Right ventricle myocardium inferior (tissue), 1 donor: ENCODE measurements at places on chromosomes 11 and 22. TPM values are rescaled to one million over a fixed set of nuclear protein-coding genes. Genes with fewer than 3 reads are reported as not detected.

IGSF22 gene
- 1.4 TPM for total RNA-seq

GRCh38 chr11:95296165-95296564 is 65.2 kb upstream of the SESN3 start:
- no peak for DNase-seq

DUSP8 gene
- total RNA-seq = 10.5 TPM

OR4C5 gene
- not detected for total RNA-seq

- no peak for DNase-seq
Measured at GRCh38 chr11:80388536-80388935, 947.7 kb upstream of the TENM4 start.

DNA sequence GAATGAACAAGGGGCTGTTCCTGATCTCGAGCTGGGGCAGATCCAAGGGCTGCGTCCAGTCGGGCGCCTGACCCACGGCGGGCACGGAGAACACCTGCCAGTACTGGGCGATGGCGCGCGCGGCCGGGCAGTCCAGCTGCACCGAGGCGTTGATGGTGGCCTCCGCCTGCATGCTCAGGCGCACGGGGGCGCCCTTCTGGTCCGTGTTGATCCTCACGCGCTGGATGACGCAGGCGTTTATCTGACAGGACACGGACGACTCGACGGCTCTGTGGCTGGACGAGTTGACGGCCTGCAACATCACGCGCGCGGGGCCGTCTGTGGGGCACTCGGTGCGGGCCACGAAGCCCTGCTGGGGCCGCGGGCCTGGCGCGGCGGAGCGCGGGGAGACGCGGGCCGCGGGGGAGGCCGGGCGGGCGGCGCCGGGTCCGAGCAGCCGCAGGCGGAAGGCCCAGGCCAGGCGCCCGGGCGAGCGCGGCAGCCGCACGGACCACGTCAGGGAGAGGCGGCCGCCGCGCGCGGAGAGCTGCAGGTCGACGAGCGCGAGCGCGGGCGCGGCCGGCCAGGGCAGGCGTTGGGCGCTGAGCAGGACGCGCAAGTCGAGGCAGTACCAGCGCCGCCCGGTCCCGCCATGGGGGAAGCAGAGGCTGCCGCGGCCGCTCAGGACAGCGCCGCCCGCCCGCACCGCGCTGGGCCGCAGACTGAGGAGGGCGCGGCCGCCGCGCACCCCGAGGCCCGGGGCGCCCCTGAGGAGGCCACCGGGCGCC is 511 bp downstream of the PKDREJ start:
- peak; percentile 90 for DNase-seq

DNA sequence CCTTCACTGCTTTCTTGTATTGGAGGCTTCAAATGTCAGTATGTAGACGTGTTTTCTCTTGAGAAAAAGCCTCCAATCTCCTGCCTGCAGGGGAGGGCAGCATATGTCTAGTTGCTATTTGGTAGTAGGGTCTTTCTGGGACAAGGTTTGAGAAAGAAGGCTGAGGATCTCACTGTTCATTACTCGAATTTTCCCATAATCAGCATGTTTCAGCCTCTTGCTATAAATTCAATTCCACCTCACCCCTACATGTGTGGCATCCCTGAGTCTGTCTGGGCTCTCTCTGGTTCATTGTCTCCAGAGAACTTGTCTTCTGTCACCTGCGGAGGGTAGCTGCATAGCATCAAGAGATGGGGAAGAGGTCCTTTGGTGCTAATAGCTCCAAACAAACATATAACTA is 19.5 kb upstream of the CCDC83 start:
- DNase-seq = no peak
